ENCODE measurements at places on chromosomes 4 and X. TPM values are rescaled to one million over a fixed set of nuclear protein-coding genes. Genes with fewer than 3 reads are reported as not detected.
A peak's percentile ranks its signal among the peaks of the same experiment; 100 is the strongest.

The VCX gene
- polyA plus RNA-seq = not detected

The PCDH18 gene
- polyA plus RNA-seq = 25.0 TPM

DNA sequence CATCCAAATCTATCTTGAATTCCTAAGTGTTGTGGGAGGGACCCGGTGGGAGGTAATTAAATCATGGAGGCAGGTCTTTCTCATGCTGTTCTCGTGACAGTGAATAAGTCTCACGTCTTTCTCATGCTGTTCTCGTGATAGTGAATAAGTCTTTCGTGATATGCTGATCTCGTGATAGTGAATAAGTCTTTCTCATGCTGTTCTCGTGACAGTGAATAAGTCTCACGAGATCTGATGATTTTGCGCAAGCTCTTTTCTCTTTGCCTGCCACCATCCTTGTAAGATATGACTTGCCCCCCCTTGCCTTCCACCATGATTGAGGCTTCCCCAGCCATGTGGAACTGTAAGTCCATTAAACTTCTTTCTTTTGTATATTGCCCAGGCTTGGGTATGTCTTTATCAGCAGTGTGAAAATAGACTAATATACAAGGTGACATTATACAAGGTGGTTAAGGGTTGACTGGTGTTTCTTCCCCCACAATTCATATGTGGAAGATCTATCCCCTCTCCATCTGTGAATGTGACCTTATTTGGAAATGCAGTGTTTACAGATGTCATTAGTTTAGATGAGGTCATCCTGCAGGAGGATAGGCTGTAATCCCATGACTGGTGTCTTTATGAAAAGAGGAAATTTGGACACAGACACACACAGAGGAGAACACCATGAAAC lies 27.6 kb downstream of the ARSD start:
- H3K27me3 ChIP-seq = no peaks in the 10 kb centered on the region
- no peak overlapping the region for H3K27ac ChIP-seq
- DNase-seq = no peak
- H3K36me3 ChIP-seq = no peaks in the 10 kb centered on the region
- H3K4me3 ChIP-seq = no peak overlapping the region
- no peaks in the 10 kb centered on the region for H3K4me1 ChIP-seq

- no peak overlapping the region for H3K27ac ChIP-seq
- no peak for DNase-seq
- no peaks in the 10 kb centered on the region for H3K27me3 ChIP-seq
- no peaks in the 10 kb centered on the region for H3K4me1 ChIP-seq
These were observed 211.7 kb downstream of the DLG3 start for GRCh38 chrX:70656304-70656703.

DNA sequence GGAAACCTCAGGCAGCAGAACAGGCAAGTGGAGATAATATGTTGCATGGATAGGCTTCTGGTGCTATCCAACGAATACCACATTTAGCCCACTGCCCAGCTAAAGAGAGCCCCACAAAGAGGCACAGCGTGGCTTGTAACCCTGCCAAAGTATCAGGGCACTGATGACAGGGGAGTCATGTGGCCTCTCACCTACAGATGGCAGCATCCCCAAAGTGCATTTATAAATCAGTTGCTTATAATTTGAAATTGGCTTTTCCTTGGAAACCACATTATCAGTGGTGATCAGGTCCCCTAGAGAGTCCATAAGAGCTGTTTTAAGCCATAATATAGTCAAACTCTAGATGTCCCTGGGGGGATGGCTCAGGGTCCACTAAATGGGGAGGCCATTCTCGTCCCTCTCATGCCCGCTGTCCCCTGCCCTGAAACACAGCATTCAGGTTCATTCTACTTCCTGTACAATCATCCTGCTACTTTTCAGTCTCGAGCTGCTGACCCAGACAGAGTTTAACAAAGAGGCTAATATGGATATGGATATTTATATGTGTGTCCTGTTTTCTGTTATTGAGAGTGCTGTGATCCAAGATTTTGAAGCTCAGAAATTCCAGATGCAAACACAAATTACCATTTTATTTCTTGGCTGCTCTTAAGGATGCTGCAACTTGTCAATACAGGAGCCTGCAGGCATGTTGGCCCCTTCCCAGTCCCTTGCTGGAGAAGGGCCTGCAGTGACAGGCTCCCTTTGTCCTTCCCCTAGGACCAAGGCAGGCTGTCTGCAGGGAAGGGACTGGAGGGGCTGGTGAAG lies 28.5 kb downstream of the SRPX start:
- peak; percentile 37 for DNase-seq
- H3K36me3 ChIP-seq = no peaks in the 10 kb centered on the region
- no peak overlapping the region for H3K4me3 ChIP-seq
- H3K27me3 ChIP-seq = no peaks in the 10 kb centered on the region
- H3K4me1 ChIP-seq = peaks cover 6% of the 10 kb centered on the region
- H3K27ac ChIP-seq = no peak overlapping the region

DNA sequence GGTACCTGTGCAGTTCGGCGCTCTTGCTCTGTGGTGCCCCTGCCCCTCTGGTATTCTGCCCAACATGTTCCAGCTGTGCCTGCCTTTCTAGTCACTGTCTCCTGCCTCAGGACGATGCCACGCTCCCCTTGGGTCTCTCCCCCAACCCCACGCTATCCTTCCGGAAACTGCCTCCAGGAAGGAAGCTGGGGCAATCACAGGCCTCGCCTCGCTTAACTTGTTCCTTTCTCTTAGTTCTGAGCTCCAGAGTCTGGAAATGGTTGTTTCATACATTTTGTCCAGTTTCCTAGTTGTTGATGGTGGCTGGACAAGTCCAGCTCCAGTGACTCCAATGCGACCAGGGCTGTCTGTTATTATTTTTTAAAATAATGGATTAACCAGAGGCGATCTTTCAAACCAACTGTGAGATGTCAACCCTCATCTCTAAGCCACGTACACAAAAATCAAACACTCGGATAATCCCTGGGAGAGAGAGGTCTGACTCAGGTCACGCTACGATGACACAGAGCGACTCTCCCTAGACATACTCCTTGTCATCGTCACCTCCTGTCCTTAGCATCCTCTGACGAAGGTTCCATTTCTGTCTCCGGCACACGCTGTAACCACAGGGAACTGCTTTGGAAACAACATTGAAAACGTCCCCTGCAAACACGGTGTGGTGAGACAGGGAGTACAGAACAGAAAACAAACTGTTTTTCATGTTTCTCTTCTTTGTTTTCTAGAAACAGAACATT lies 62.5 kb downstream of the ABLIM2 start:
- H3K27me3 ChIP-seq = no peaks in the 10 kb centered on the region
- no peak overlapping the region for H3K4me3 ChIP-seq
- H3K4me1 ChIP-seq = no peaks in the 10 kb centered on the region
- no peaks in the 10 kb centered on the region for H3K36me3 ChIP-seq

DNA sequence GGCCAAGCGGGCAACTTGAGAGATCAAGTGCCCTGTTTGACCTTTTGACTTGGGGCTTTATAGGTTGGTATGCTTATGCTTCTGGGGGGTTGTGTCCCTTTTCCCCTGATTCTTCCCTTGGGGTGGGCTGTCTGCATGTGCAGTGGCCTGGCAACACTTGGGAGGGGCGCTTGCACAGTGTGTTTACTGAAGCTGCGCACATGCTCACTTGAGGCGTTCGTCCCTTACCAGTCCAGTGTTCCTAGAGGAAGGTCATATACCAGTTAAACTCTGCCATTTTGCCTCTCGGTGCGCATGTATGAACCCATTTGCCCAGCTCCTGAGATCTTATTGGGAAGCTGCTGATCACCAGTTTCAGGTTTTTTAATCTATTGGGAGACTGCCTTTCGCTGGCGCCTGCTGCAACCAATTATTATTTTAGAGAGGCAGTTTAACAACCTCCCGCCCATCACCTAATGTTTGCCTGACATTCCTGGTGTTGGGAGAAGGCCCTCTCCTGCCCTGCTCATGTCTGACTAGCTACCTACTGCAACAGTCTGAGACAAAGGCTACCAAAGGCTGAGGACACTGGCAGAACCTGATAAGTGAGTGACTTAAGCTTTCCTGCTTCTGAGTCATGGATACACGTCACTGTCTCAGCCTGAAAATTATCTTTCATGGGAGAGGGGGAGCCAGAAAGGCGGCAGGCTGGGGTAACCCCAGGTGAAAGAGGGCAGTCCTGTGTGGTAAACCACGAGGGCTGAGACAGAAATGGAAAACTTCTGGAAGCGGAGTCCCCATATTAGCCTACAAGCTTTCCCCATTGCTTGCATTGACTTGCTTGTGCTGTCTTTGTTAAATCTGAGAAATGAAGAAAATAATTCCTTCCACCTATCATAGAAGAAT lies 97.6 kb downstream of the CPE start:
- H3K27ac ChIP-seq = no peak overlapping the region
- no peaks in the 10 kb centered on the region for H3K27me3 ChIP-seq
- H3K4me3 ChIP-seq = no peak overlapping the region
- no peak for DNase-seq
- no peaks in the 10 kb centered on the region for H3K4me1 ChIP-seq
- H3K36me3 ChIP-seq = no peaks in the 10 kb centered on the region

DNA sequence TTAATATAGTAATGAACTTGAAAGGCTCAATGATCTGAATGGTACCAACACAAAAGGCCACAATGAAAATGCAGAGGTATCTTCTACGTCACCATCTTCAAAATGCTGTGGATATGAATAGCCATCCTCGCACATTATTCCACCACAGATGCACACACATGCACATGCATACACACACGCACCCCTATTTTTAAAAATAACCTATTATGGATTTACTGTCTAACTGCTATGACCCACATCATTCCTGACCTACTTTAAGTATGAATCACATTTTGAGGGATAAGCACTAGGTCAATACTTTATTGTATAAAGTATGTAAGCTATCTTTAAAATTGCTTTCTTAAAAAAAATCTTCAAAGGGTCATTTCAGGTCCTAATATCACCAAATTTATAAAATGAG lies 24.4 kb upstream of the CORIN start:
- H3K27me3 ChIP-seq = no peaks in the 10 kb centered on the region
- no peak for DNase-seq
- H3K4me3 ChIP-seq = no peak overlapping the region
- H3K4me1 ChIP-seq = peaks cover 18% of the 10 kb centered on the region
- H3K27ac ChIP-seq = peak overlapping the region; percentile 13
- H3K36me3 ChIP-seq = peaks cover 28% of the 10 kb centered on the region

DNA sequence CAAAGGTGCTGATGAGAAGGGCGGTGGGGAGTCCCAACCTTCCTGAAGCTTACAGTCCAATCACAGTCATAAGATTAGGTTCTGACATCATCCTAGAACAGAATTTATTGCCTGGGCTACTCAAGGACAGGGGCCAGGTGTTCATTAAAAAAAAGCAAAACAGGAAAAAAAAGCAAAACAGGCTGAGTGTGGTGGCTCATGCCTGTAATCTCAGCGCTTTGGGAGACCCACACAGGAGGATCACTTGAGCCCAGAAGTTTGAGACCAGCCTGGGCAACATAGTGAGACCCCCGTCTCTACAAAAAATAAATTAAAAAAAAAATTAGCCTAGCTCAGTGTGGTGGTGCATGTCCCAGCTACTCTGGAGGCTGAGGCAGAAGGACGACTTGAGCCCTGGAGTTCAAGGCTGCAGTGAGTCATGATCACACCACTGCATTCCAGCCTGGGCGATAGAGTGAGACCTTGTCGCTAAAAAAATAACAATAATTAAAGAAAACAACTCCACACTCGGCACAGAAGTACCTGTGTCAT lies 3.0 kb downstream of the RAB9A start:
- peaks cover 2% of the 10 kb centered on the region for H3K4me1 ChIP-seq
- DNase-seq = no peak
- H3K4me3 ChIP-seq = no peak overlapping the region
- H3K27ac ChIP-seq = no peak overlapping the region
- H3K36me3 ChIP-seq = no peaks in the 10 kb centered on the region

DNA sequence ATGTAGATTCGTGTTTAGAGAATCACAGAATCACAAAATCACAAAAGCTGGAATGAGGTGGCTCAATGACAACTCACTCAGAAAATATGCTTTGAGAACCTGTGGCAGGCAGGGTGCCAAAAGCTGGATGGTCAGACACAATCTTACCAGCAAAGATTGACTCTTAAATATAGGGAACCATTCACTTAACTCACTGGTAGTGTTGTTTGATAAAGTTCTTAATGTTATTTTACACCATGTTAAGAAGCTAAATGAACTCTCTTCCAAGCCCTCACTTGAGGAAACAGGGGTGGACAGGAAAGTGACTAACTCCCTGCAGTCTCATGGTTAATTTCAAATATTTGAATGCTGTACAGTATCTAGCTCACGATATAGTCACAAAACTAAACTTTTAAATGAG lies 5.7 kb upstream of the SCOC start:
- peak overlapping the region; percentile 2 for H3K4me3 ChIP-seq
- no peak overlapping the region for H3K27ac ChIP-seq
- no peak for DNase-seq
- H3K36me3 ChIP-seq = no peaks in the 10 kb centered on the region
- H3K27me3 ChIP-seq = no peaks in the 10 kb centered on the region

DNA sequence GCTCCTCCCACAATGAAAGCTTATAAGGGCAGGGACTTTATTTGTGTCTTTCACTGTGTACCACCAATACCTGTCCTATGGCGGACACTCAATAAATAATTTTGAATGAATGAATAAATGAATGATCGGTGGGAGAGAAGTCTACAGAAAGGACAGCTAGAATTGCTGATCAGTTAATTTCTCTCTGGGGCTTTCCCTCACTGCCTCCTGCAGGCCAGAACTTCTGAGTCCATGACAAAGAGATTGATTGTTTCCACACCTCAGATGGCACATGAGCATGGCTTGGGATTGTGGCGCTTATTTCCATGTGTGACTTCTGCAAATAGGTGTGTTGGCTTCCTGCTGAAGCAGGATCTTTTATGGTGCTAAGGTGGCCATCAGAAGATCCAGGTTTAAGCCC lies 6.3 kb downstream of the FAM47E start:
- H3K4me1 ChIP-seq = no peaks in the 10 kb centered on the region
- no peaks in the 10 kb centered on the region for H3K27me3 ChIP-seq
- no peak overlapping the region for H3K4me3 ChIP-seq
- H3K27ac ChIP-seq = no peak overlapping the region
- DNase-seq = no peak
- no peaks in the 10 kb centered on the region for H3K36me3 ChIP-seq

DNA sequence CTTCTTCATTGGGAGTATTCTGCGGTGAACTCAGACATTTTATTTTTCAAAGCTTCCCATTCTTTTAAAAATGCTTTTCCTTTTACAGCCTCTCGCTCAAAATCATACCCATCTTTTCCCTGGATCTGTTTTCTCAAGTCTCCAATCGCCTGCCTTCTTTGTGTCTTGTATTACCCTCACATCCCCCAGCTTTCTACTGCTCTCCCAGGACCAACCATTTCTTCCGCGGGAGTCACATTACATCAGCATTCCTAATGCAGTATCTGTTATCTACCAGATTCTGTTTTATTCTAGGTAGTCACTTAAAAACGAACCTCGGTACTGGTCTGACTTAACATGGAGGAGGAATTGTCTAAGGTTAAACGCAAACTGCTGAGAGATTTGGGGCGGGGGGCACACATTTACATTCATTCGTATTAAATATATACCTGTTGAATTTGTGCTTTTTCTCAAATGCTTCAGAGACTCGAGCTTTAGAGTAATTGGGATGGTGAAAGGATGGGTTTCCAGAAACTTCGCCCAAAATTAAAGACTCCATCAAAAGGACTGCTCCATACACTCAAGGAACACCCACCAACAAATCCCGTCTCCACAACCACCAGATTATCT lies 493 bp upstream of the UCHL1 start:
- peaks cover 10% of the 10 kb centered on the region for H3K4me1 ChIP-seq
- H3K4me3 ChIP-seq = peak overlapping the region; percentile 97
- H3K27me3 ChIP-seq = no peaks in the 10 kb centered on the region
- H3K27ac ChIP-seq = peak overlapping the region; percentile 90
- peak; percentile 60 for DNase-seq
- peaks cover 22% of the 10 kb centered on the region for H3K36me3 ChIP-seq

- H3K27me3 ChIP-seq = no peaks in the 10 kb centered on the region
- no peak overlapping the region for H3K27ac ChIP-seq
- no peaks in the 10 kb centered on the region for H3K36me3 ChIP-seq
- no peak for DNase-seq
These were observed 220.4 kb upstream of the RADX start for GRCh38 chrX:106391284-106391911.

Measured in SK-N-SH (cell line).